BJ (cell line): ENCODE measurements at places on chromosomes 4 and X.
A peak's percentile ranks its signal among the peaks of the same experiment; 100 is the strongest.

- DNase-seq = no peak
Observed at GRCh38 chrX:71667328-71668247, at the start of gene LOC101059915. LOC101059915 (plus strand) TSS chrX:71667546.

DNA sequence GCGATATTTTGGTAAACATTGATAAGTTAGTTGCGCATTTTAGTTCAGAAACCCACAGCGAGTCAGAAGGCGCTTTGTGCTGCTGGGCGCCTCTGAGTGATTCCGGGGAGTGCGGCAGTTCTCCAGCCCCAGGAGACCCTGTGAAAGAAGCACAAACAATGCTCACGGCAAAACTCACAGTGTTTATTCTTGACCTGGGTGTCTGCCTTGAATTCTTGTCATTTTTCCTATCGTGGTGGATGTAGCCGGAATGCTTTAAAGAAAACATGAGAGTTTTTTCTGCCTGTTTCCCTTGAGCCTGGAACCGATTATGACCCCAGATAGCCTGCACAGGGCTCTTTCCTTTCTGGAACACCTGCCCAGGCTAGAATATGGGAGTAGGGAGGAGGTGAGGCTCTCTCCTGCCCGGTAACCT, 6.7 kb downstream of the TBL1X start:
- DNase-seq = no peak

DNA sequence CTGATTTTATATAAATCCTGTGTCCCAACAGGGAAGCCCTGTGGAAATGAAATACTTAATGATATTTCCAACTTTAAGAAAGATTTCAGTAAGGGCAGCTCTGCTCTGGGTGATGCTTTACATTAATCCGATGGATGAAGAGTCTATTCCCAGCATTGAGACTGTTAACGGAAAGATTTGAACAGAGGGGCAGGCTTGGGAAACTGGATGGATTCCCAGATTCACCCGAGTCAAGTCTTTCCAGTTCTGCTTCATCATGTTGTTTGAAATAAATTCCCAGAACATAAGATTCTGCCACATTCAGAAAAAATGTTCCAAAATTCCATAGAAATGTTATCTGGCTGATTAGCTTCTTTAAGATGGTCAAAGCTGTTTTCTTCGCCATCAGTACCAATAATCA, 246.0 kb downstream of the FBXW7 start:
- DNase-seq = no peak

DNA sequence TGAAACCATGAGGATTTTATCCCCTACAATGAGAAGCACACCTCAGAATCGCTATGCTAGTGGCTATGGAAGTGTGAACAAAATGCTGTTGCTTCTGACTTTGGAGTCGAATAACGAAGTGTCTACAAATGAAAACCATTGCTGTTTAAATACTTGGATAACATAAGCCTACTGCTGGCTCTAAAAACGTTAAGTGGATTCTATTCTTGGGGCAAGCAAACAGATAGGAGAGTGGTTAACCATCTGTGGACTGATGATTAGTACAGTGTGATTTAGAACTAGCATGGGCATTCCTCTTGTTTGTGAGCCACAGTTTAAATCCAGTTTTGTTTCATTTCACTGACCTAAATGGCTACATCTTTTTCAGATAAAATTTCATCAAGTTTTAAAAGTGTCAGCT, 109.7 kb upstream of the PNPLA4 start:
- DNase-seq = no peak

- no peak for DNase-seq
Observed at GRCh38 chr4:152437561-152437960, 98.3 kb downstream of the FBXW7 start.

- DNase-seq = peak; percentile 66
Observed at GRCh38 chr4:109072595-109072994, 229.9 kb downstream of the COL25A1 start.

- no peak for DNase-seq
Observed at GRCh38 chrX:108020631-108021030, 24.2 kb upstream of the VSIG1 start.

GRCh38 chrX:110013968-110014367, 11.1 kb downstream of the TMEM164 start:
- DNase-seq = no peak

GRCh38 chrX:44947995-44948394, 75.0 kb downstream of the KDM6A start:
- DNase-seq = no peak

GRCh38 chrX:54357414-54358377, at the start of gene WNK3:
WNK3 (minus strand) TSS chrX:54358046.
- no peak for DNase-seq

- DNase-seq = no peak
Observed at GRCh38 chrX:38514016-38514854, 47.1 kb upstream of the TSPAN7 start.

DNA sequence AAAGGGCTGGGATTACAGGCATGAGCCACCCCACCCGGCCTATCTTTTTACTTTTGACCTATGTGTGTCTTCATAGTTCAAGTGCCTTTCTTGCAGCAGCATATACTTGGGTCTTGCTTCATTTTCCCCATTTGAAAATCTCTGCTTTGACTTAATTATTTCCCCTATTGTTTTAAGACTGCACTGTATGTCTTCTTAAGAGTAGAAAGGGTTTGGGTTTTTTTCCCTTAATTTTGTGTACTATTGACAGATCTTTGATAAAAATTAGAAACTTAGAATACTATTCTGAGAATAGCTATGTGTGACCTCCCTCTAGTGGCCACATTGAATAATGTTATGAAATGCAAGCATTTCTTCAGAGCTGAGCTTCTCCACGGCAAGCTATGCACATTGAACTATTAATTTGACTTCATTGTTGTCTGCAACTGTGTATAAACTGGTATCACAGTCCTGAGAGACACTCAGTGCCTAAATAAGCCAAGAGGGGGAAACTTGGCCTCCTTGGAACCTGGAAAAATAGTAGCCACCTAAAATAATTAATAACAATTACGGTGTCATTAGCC, 8.7 kb upstream of the SLC25A4 start:
- no peak for DNase-seq

DNA sequence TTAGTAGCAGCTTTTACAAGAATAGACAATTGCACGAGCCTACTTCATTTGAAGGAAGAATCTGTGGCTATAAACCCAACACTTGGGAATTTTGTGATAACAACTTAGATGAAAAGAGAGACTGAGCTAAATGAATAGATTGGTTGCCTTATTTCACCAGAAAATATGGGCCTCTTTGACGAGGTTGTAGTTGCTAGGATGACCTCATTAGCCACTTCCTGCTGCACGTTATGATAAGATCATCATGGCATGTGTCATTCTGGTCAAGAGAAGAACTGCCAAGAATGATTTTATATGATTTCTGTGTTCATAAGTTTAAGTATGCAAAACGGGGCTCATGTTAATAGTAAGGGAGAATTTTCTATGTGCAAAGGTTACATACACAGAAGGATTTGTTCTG, 321.9 kb upstream of the GIMD1 start:
- DNase-seq = peak; percentile 26

DNA sequence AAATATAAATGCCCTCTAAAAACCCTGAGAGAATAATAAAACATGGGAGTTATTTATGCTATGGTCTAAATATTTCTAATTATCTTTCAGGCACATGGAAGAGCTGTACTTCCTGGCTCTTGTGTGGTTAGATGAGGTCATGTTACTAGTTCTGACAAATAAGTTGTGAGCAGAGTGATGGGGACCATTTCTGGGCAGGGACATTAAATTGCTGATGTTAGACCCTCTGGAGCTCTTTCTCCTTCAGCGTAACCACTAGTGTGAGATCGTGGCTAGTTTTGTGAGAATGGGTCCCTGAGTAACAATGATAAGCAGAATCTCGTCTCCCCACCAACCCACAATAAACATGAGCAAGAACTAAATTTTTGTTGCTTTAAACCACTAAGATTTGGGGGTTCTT, 108.0 kb downstream of the MAML3 start:
- DNase-seq = no peak

DNA sequence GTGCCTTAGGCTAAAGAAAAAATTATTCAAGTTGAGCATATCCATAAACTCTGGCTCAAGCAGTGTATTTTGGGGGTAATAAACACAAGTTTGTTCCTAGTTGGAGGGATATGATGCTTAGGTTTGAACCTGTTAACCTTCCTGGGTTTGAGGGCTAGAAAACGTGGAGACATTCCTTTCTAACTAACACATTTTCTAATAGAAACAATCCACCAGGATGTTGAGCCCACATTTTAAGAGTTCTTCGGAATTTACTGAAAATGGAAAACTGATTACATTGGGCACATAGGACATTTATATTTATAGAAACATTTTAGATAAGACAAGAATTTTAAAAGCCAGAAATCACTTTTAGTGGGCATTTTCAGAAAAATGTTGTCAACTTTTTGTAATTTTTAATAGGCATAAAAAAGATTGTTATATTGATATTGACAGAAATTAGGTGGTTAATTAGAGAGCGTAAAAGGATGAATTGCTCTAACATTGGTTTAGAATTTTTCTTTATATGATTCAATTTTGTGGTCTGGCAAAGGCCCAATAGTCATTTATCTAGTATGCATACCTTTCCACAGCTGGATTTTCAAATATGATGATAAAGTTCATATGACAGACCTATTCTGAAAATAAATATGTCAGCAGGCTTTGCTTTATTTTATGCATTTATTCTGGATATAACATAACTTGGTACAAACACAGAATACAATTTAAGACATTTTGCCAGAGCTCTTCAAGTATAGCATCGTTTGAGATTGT, 49.2 kb downstream of the CEP44 start:
- DNase-seq = no peak

DNA sequence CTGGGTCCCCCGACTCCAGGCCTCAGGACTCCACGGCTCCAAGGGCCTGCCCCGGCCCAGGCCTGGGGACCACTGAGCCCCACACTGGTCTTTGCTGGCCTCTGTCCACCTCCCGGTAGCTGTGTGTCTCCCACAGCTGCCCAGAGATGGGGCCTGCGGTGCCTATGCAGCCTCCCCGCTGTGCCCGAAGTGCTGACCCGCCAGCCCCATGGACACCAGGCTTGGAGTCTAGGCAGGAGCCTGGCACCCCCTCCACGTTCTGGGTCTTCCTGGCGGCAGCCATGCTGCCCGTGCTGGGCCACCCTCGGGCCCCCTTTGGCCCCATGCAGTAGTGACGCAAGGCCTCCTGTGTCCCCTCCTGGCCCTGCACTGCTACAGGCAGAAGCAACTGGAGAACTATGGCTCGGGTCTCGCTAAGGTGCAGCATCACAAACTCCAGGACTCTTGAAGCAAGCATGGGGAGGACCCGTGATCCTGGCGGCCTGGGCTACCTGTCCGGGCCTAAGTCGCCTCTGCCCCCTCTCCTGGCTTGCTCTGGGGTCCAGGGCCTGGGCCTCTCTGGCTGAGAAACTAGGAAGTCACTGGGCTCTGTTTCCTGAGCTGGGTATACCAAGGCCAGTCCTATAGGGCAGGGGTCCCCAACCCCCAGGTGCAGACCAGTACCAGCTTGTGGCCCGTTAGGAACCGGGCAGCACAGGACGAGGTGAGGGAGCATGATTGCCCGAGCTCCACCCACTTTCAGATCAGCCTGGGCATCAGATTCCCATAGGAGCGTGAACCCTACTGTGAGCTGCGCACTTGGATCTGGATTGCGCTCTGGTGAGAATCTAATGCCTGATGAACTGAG, 917 bp downstream of the MYL5 start:
- no peak for DNase-seq

DNA sequence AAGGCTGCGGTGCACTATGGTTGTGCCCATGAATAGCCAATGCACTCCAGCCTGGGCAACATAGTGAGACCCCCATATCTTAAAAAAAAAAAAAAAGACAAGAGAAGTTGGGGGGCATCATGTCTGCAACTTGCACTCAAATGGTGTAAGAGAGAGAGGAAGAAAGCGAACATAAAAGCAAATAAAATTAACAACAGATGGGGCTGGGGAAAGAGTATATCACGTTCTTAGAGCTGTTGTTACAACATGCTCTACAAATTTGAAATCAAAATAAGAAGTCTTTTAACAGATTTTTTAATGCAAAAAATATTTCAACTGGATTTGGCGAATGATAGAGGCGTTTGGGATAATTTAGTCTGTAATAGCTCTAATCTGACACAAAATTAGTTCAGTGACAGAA, 144.9 kb downstream of the FNIP2 start:
- no peak for DNase-seq

DNA sequence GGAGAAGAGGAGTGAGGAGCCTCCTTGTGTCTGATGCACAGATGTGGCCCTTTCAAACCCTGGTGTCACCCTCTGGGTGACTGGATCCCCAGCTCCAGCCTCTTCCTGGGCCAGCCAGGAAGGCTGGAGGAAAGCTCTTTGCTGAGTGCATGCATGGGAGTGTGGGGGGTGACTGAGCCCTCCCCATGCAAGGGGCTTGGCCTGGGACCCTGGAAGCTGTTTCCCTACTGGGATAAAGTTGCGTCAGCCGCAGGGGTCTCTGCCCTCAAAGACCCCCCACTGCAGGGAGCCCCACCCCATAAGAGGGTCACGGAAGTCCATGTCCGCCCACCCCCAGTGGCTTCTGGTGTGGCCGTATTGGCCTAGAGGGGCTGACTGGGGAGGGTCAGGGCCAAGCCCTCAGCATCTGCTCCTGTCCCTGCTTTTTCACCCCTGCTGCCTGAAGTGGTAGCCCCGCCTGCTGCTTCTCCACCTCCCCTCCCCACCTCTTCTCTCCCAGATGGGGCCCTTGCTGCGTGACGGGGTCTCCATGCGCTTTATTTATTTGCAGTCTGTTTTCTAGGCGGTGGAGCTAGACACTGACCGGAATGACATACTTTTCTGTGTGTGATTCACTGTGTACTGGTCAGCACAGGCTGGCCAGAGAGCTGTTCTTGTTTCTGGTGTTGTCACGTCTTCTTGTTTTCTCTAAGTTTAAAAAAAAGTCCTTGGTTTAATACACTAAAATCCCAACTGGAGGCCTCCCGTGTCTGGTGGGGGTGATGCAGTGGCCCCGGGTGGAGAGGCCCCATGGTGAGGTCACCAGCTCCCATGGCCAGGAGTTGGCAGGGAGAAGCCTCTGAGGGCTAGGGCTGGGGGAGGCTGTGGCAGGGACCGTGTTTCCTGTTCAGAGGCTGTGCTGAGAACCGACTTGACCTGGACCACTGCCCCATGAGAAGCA, 3.6 kb downstream of the SMIM10L2A start:
- no peak for DNase-seq

- no peak for DNase-seq
Observed at GRCh38 chr4:143367863-143368262, 31.2 kb downstream of the GAB1 start.

DNA sequence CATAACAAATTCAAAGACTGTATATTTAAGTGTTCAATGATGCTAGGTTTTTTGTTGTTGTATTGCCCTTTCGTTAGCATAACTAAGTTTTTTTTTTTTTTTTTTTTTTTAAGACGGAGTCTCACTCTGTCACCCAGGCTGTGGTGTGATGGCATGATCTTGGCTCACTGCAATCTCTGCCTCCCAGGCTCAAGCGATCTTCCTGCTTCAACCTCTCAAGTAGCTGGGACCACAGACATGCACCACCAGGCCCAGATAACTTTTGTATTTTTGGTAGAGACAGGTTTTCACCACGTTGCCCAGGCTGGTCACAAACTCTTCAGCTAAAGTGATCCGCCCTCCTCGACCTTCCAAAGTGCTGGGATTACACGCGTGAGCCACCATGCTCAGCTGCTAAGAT, 7.0 kb downstream of the SH3BGRL start:
- DNase-seq = no peak
